ENCODE measurements at places on chromosomes 2 and 18.

DNA sequence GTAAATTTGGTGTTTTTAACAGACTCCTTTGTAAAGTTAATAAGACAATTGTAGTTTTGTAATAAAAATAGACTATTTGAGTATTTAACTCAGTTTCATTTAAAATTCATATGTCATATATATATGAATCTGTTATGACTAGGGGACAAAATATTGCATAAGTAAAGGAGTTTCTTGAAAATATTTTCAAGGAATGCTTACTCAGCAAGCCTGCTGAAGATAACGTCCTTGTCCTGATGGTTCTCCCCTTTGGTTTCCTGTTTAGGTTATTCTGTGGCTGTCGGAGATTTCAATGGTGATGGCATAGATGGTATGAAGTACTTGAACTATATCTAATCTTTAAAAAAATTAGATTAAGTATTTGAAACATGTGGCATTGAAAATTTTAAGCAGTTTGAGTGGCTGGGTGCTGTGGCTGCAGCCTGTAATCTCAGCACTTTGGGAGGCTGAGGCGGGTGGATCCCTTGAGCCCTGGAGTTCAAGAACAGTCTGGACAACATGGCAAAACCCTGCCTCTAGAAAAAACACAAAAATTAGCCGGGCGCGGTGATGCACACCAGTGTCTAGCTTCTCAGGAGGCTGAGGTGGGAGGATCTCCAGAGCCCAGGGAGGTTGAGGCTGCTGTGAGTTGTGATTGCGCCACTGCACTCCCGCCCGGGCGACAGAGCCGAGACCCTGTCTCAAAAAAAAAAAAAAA is 47.1 kb downstream of the ITGAV start:
- DNase-seq: no peak

DNA sequence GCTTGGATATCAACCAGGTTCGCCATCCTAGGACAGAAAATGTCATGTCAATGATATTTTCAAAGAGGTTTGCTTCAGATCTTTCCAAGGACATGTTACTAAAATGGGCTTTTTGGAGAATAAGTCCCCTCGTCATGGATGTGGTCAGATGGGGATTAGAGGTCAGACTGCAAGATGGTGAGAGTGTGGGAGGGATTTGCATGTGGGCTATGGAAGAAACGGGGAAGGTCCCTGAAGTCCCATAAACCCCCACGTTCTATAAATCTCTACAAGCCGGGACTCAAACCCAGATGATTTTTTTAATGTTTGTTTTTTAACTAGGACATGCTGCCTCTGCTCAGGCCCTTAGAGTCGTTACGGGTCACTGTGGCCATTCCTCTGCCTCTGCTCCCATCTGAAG is 37.7 kb upstream of the IGFBP5 start:
- no peak for DNase-seq

- DNase-seq: no peak
These were observed 843.2 kb downstream of the LRRTM4 start for GRCh38 chr2:76679025-76679396.

GRCh38 chr2:70357684-70358071 is 55.8 kb upstream of the FAM136A start:
- DNase-seq: no peak

- DNase-seq: no peak
These were observed 246.6 kb downstream of the FHOD3 start for GRCh38 chr18:36543991-36544725.

DNA sequence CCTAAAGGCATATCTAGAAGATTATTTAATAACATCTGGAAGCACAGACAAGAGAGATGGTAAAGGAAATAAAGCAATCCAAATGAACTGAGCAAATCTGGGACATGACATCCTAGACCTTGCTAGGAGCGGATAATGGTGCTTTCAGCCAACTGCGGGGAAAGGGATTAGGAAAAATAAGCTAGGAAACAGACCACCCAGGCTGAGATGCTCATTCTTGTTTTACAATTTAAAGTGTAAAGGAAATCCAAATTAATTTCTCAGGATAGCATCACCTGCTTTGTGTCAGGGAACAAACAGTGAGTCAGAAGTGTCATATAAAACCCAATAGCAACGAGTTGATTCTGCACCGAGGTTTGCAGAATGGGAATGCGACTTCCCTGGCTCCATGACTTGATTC is 112.5 kb upstream of the CXCR4 start:
- no peak for DNase-seq

DNA sequence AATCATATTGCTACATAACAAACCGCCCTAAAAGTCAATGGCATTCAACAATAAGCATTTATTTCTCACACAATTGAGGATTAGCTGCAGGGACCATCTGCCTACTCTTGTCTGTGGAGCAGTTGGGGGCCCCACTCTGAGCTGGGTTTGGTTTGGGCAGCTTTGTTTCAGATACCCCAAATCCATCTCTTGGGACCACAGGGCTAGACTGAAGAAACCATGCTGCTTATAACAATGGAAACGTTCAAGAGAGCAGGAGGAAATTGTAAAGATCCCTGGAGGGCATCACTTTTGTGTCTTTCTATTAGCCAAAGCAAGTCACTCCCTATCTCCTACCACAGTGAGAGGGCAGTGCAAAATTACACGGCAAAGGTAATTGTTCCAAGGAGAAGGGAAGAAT is 146.5 kb upstream of the MGAT5 start:
- DNase-seq: no peak

DNA sequence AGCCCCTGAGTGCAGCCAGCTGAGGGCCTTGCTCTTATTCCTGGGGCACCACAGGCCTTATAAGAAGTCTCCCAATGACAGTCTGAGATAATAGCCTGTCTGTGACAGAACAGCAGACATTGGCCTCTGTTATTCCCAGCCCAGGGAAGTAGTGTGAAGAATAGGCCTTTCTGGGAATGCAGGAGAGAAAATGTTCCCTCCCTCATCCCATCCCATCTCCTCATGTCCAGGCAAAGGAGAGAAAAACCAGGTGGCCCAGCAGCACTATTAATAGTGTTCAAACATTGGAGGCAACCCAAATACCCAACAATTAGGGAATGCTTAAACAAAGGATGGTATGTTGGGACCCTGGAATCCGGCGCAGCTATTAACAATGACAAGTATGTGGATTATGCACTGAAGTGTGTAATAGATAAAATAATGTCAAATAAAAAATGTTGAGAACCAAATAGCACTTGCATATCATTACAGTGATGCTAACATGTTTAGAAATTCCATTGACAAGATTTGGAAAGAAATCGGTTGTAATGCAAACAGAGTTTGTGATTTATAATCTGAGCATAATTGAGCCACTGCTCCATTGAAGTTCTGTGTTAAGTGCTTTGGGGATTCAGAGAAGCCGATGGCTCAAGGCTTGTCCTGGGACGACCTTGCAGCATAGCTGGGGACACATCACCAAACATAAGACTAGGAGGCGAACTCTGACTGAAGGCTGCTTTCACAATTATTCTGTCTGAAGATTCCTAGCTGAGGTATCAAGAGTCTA is 69.3 kb downstream of the LBH start:
- DNase-seq: no peak

- no peak for DNase-seq
These were observed 484.9 kb downstream of the METTL4 start for GRCh38 chr18:2086439-2086838.

GRCh38 chr18:76126327-76126726 is 368.7 kb downstream of the ZNF516 start:
- no peak for DNase-seq

DNA sequence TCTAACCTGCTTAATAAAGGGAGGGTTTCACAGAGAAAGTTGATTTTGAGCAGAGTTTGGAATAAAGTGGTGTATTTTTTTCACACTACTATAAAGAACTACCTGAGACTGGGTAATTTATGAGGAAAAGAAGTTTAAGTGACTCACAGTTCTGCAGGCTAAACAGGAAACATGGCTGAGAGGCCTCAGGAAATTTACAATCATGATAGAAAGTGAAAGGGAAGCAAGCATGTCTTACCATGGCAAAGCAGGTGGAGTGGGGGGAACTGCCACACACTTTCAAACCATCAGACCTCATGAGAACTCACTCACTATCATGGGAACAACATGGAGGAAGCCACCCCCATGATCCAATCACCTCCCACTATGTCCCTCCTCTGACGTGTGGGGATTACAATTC is 546.7 kb downstream of the EPHA4 start:
- DNase-seq: no peak

GRCh38 chr2:96403481-96403880 is 67.9 kb downstream of the NCAPH start:
- DNase-seq: no peak

DNA sequence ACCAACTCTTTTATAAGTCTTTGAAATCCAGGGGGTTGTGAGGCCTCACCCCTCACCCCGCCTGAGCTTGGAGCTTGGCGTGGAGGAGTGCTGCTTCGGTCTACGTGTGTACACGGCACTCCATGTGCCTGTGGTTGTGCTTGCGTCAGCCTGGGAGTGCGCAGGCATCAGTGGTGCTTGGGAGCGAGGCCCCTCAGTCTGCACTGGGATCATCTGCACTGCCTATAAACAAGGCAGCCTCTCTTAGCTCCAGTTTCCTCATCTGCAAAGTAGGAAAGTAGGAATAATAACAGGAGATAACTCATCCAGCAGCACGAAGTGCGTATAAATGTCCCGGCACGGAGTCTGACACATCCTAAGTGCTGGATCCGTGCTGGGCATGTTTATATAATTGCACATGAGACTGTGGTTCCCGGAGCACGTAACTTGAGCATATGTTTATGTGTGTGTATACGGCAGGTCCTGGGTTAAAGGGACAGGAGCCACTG is 1.2 kb downstream of the GYPC start:
- DNase-seq: peak; percentile 56

GRCh38 chr2:11585071-11585470 is 51.2 kb downstream of the GREB1 start:
- DNase-seq: no peak

DNA sequence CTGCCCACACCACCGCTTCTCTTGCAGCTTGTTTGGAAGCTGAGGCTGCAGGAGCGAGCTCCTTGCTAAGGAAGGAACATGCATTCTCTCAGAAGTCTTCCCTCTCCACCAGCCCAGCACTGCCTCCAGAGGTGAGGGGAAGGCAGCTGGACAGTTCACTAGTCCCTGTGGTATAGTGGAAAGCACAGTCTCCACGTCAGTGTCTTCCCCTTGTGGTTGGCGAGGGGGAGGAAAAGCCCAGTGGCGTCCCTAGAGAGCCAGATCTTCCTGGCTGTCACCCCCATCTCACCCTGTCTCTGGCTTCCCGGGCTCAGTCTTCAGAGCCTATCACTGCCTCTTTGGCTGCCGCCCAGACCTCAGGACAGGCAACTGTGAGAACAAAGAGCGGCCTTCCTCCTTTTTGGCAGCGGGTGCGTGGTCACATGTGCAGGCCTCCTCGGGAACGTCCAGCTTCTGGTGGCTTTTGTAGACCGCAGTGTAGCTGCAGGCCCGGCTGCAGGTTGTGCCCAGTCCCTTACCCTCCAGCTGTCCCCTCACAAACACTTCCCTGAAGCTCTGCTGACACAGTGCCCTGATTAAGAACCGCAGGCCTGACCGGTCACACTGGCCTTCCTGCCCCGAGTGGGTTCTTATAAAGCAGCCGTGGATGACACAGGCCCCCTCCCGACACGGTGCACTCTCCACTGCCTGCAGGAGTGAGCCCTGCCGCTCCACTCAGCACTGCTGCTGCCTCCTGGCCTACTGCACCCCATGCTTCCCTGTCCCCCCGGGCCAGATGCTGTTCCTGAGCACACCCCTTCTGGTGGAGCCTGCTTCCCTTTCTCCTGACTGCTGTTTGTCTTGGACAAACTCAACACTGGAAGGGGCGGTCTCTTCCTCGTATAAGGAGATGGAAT is 90.9 kb downstream of the RNF144A start:
- DNase-seq: no peak

- no peak for DNase-seq
These were observed 1006.6 kb upstream of the POU3F3 start for GRCh38 chr2:103847276-103847675.

DNA sequence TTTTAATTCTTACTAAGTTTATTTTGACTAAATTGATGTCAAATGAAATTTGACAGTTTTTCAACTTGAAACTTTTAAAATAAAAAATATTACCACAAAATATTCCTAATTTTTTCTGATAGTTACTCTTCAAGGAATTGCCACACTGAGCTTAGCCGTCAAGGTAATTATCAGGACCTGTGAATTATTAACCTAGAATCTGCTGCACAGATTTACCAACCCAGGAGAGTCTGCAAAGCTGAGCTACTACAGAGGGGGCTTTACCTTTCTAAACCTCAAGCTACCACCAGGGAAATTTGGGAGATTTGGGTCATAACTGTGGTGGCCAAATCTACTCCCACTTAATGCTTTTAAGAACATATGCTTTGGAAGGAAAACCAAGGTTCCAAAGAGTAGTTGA is 324.6 kb downstream of the CCDC178 start:
- DNase-seq: no peak

DNA sequence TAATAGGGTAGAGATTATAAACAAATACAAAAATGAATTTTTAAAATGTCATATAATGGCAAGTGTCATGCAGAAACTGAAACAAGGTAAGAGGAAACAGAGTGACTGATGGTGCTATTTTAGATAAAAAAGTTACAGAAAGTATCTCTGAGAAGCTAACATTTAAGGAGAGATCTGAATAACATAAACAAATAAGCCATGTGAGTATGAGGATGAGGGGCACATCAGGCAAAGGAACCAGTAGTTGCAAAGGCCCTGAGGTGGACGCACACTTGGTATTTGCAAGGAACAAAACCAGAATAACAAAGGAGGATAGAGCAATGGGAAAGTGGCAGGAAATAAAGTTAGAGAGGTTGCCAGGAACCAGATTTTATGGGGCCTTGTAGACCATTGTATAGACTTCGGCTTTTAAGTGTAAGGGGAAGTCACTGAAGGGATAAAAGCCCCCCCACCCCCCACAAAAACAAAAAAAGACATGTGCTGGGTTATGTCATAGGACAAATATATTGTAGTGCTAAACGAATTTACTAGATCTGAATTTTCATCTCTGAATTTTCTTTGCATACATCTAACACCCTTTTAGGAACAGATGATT is 159.2 kb downstream of the DTNB start:
- no peak for DNase-seq

GRCh38 chr2:76019128-76019527 is 308.4 kb upstream of the GCFC2 start:
- no peak for DNase-seq

DNA sequence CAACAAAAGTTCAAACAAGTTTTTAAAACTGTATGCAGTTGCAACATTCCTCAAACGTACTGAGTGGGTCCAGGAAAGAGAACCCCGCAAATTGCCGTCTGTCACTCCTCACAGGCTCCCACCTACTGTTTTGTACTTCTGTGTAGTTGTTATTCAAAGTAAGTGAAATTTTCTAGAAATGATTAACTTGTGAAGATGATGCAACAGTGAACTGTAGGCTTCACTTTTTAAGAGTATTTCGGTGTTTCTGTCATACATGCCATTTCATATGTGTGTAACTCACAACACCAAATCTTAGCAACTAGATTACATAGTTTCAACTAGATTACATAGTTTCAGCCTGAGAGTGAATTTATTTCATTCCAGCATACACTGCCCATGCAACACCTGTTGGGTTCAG is 226.0 kb upstream of the TANK start:
- DNase-seq: no peak

GRCh38 chr18:13688191-13689136 is 37.9 kb downstream of the FAM210A start:
- DNase-seq: no peak
